ENCODE measurements at places on chromosomes 7 and 10. TPM values are rescaled to one million over a fixed set of nuclear protein-coding genes. Genes with fewer than 3 reads are reported as not detected.

Gene TMEM130
- total RNA-seq: 0.57 TPM

Gene RNF133
- not detected for total RNA-seq

GRCh38 chr7:30545791-30546555 lies 41.3 kb upstream of the GGCT start:
- DNase-seq: no peak

DNA sequence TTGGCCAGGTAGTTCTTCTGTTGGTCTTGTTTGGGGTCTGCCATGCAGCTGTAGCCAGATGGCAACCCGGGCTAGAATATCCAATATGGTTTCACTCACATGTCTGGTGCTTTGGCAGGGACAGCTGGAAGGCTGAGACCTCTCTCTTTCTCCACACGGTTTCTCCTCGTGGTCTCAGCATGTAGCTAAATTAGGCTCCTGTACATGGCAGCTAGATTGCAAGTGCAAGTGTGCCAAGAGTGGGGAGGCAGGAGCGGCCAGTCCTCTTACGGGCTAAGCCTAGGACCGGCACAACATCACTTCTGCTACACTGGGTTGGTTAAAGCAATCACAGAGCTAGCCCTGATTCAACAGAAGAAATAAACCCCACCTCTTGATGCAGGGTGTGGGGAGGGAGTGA lies 9.3 kb upstream of the PDE1C start:
- DNase-seq: no peak

Measured in esophagus squamous epithelium (tissue), 5 donors.